ENCODE measurements at places on chromosomes 7 and 10. TPM values are rescaled to one million over a fixed set of nuclear protein-coding genes. Genes with fewer than 3 reads are reported as not detected.

CCL24 gene
- not detected for total RNA-seq

CYP3A4 gene
- not detected for total RNA-seq

GPR158 gene
- total RNA-seq, result not detected

FRMPD2 gene
- not detected for total RNA-seq

PLXDC2 gene
- total RNA-seq, result not detected

FEZF1 gene
- not detected for total RNA-seq

RSPH10B gene
- 0.34 TPM for total RNA-seq

EPC1 gene
- total RNA-seq, result 41.1 TPM

TSPAN13 gene
- 0.57 TPM for total RNA-seq

GHRHR gene
- not detected for total RNA-seq

SPAM1 gene
- total RNA-seq, result not detected

NUDT13 gene
- 0.86 TPM for total RNA-seq

UNCX gene
- not detected for total RNA-seq

TRIM73 gene
- total RNA-seq, result 11.1 TPM

CCDC6 gene
- total RNA-seq, result 22.8 TPM

PAPOLB gene
- total RNA-seq, result not detected

ADRA2A gene
- total RNA-seq, result not detected

DPYSL4 gene
- 11.8 TPM for total RNA-seq

INPP5A gene
- total RNA-seq, result 11.6 TPM

HABP2 gene
- total RNA-seq, result not detected

GGCT gene
- total RNA-seq, result 48.9 TPM

CALHM3 gene
- not detected for total RNA-seq

CDH23 gene
- 4.8 TPM for total RNA-seq

MOGAT3 gene
- total RNA-seq, result not detected

NUTM2E gene
- total RNA-seq, result not detected

EPO gene
- not detected for total RNA-seq

OR2A5 gene
- total RNA-seq, result not detected

NUTM2B gene
- total RNA-seq, result 1.5 TPM

STN1 gene
- total RNA-seq, result 36.6 TPM

VIPR2 gene
- total RNA-seq, result 2.2 TPM

SPDYE2B gene
- total RNA-seq, result not detected

CHN2 gene
- total RNA-seq, result 3.4 TPM

GPC2 gene
- 8.5 TPM for total RNA-seq

POLD2 gene
- 142 TPM for total RNA-seq

SFTPA2 gene
- total RNA-seq, result not detected

APBB1IP gene
- 66.2 TPM for total RNA-seq

PNLIPRP2 gene
- total RNA-seq, result not detected

Measured in T-helper 2 cell treated with Interferon-gamma antibody and Interleukin-4, amounts not matched to agents 100 ng/mL and 5 ng/mL, for 36 hours (primary cell).